ENCODE measurements at places on chromosomes 16 and 17.

DNA sequence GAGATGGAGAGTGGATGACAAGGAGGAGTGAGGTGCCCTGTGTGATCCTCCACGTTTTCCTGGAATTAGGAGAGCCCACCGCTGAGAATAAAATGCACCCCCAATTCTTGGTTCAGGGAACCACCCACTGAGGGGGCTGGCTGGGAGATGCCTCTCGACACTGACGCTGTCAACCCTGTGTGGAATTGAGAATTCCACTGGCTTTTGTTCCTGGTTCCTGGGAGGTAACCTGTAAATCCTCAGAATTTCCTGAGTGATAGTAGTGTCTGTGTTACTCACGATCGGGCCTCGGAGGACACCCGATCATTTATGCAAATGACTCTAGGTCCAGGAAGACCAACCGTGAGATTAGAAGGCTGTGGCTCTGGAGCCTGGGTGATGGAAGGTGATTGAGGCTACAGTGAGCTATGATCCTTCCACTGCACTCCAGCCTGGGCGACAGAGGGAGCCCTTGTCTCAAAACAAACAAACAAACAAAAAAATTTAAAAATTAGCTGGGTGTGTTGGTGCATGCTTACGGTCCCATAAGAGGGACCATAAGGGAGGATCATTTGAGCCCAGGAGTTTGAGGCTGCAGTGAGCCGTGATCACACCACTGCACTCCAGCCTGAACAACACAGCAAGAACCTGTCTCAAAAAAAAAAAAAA lies 11.7 kb upstream of the PRPSAP1 start:
- DNase-seq: peak; percentile 70

GRCh38 chr17:48587276-48588073 lies 2.6 kb downstream of the HOXB3 start:
- DNase-seq: no peak

- no peak for DNase-seq
Measured at GRCh38 chr16:84617041-84617790, 662 bp downstream of the COTL1 start.

- DNase-seq: no peak
Measured at GRCh38 chr17:80694992-80695912, 150.6 kb downstream of the RPTOR start.

DNA sequence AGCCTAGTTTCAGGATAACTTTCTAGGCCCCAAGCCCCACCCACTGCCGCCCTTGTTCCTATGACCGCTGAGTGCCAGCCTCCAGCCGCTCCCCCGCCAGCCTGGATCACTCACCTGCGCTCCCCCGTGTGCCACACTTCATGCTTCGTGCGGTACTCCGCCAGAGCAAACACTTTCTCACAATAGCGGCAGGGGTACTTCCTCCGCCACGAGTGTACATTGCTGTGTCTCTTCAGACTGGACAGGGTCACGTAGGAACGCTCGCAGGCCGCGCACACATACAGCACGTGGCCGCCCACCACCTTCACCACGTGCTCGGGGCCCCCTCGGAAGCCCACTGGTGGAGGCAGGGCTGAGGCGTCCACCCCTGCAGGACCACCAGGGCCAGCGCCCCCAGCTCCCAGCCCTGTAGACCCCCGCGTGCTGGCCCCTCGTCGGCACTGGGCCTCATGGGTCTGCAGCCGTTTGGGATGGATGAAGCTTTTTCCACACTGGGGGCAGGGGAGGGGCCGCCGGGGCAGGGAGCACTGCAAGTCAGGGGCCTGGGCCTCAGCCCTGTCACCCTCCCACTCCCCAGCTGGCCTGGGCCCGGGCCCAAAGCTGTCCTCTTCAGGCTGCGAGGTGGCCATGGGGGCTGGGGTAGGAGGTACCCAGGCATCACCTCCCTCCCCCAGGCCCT lies 13.7 kb downstream of the ZBTB4 start:
- DNase-seq: no peak

DNA sequence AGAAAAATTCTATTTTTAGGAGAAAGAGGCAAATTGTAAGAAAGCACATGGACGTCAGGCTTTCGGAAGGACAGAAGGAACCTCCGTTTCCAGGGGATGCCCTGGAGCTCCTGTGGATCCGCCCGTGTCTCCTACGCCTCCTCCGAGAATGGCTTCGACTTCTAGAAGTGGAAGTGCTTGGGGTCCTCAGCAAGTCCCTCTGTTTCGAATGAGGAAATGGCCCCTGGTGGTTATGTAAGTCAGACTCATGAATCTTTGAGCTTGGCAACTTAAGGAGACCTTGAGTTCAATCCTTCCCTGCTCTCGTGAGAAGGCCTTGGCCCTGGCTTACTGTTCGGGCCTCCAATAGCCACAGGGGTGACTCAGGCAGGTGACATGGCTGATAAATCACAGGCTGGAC lies 38.9 kb downstream of the COX4I1 start:
- no peak for DNase-seq

Data from cardiac fibroblast (primary cell).